GF-D8 (cell line): ENCODE measurements at places on chromosomes 16 and 17.

GRCh38 chr17:83191388-83192160, 112.2 kb downstream of the METRNL start:
- no peak for DNase-seq

GRCh38 chr16:82108774-82109173, 61.2 kb downstream of the MPHOSPH6 start:
- no peak for DNase-seq

GRCh38 chr17:63361182-63361581, 84.9 kb downstream of the CYB561 start:
- DNase-seq: no peak

DNA sequence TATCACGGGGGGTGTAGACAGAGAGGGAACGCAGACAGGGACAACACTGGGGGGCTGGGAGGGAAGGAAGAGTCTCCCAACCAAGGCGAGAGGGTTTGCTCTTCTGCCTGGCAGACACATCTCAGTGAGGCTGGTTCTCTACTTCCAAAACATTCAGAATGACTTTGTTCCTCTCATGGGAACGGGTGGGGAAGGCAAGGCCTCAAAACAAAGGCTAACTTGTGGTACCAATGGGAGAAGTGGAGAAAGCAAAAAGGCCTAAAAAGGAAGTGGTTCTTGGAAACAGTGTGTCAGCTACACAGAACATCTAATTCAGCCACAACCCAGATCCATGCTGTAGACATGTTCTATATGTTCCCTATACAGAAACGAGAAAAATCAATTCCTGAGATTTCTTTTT, 7.5 kb downstream of the FLOT2 start:
- no peak for DNase-seq

DNA sequence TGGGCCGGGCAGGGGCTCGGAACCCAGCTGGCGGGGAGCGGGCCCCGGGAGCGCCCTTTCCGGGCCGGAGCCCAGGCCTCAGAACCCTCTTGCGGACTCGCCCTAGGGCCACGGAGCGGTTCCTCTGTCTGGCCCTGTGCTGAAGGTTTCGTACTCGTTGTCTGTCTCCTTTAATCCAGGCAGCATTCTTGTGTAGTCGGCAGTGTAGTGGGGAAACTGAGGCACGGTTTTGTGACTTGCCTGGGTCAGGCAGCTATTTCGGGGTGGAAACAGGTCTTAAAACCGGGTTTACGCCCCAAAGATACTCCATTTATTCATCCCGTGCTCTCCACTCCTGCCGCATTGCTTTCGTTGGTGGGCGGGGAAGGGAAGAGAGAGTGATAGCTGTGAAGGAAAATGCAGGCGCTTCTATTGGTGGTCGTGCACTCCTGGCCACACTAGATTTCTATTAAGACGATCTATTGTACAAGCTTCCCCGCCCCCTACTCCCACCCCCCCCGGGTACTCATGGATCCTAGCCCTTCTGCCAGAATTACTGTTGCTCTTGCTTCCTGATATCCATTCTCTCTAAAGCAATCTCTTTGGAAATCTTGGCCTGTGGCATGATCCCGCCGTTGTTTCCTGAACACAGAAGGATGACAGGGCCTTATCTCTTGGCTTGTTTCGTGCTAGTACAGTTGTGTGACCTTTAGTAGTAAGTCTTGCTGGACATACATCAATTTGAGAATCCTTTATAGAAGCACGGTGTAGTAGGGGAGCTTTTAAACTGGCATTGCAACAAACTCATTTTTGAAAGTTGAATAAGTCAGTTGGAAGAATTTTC, 751 bp downstream of the DCAF7 start:
- DNase-seq: no peak

DNA sequence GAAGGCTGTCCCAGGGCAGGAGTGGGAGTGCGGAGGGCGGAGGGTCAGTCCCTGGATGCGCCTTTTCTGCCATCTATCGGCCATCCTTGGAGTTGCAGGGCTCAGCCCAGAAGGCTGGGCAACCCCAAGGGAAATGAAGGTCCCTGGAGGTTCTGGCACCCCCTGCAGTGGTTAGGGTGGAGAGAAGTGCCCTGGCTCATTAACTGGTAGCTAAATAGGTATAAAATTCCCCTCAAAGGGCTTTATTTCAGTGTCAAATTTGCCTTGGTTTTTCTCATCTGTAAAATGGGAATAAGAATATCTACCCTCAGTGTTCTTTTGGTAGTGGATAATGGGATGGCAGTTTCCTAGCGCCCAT, 22.4 kb downstream of the C17orf75 start:
- DNase-seq: no peak

- DNase-seq: no peak
Measured at GRCh38 chr17:6126768-6127167, 56.6 kb downstream of the WSCD1 start.

DNA sequence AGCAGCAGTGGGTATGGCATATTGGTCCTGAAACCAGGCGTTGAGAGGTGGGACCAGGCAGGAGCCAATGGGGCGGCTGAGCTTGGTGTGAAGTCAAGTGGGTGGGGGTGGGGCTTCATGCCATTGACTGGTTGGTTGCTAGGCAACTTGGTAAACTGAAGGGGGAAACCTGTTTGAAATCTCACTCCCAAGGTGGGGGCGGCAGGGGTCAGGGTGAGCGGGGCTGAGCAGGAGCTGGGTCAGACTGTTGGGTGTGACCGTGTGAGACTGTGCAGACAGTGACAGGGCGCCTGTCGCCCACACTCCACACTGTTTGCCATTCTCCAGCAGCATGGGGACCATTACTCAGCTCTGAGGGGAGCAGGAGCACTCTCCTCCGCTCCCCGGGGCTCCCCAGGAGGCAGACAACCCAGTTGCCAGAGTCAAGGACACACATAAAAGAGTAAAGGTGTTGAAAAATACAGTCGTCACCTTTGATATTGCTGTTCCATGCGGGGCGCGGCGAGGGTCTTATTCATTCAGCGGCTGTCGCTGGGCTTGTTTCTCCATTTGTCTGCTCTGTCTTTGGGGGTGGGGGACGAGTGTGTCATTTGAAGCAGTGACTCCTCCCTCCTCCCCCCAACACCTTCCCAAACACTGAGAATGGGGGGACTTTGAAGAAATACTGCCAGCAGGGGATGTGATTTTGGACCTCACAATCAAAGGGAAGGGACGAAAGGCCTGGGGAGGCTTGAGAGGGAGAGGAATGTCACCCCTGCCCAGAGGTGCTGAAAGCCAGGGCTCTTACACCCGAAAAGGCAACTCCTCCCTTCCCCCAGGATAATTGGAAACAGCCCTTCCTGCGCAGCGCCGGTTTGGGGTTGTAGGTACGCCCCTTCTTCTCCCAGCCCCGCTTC, 1.2 kb upstream of the EFNB3 start:
- DNase-seq: no peak

DNA sequence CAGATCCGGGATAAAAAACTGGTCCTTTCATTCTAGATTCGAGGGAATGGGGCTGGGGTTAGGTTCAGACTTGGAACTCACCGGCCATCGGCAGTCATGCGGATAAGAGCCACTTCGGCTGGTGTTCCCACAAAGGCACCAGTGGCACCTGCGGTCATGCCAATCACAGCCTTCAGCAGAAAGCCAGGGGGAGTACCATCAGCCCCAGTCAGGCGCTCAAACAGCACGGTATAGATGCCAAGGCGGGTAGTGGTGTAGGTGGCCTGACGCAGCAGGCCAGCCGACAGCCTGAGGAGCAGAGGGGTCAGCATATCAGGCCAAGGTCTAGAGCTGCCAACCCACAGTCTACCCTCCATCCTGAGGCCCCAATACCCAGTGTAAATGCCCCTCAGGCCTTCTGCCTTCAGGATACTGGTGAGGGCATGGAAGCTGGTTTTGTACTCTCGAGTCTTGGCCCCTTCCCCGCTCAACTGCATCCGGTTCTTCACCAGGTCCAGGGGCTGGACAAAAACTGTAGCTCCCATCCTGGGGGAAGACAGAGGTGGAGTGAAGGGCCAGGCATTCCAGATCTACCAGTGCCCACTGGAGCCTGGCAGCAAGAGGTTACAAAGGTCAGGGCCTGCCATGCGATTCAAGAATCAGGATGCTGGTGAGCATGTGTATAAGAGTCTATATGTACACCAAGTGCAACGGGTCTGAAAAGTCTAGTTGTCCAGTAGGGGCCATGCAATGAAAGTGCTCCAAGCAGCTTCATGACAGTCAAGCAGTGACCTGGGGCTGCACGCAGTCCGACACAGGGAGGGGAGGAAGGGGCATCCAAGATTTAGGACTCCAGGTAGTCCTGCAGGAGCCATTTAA, 929 bp downstream of the SLC25A11 start:
- no peak for DNase-seq

- DNase-seq: no peak
Measured at GRCh38 chr17:9226794-9227135, 205.5 kb downstream of the NTN1 start.

- DNase-seq: no peak
Measured at GRCh38 chr16:75632857-75633256, 9.8 kb upstream of the ADAT1 start.

GRCh38 chr17:33837281-33837680, 417.8 kb upstream of the CCL2 start:
- no peak for DNase-seq

DNA sequence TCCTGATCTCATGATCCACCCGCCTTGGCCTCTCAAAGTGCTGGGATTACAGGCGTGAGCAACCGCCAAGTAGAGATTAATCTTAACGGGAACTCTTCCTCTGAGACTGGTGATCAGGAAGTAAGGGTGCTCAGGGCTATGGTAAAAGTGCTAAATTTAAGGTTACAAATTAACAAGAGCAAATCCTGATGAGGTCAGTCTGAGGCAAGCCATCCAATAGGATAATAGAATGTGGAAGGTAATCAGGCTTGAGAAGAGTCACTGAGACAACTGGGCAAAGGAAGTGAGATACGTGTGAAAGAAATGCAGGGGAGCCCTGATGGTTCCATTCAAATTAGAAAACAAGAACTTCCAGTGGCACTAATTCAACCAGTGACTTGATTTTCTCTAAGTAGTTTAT, 69.1 kb downstream of the CACNG1 start:
- DNase-seq: no peak

- DNase-seq: peak; percentile 81
Measured at GRCh38 chr16:48535831-48536613, 74.0 kb downstream of the N4BP1 start.

DNA sequence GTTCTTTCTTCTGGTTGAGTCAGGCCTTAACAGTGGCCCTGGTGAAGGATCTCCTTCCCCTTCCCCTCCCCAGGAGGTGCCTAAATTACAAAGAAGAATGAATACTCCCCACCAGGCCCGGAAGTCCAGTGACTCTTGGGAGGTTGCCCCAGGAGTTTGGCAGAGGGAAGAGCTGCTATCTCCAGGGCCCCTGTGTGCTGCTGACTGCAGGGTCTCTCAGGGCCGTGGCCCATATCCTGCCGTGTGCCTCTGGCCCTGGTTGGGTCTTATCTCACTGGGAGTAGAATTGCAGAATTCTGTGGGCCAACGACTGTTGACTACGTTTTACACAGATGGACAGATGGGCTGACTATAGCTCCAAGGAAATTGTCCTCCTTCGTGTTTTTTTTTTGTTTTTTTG, 28.0 kb downstream of the AKAP1 start:
- peak; percentile 15 for DNase-seq

GRCh38 chr17:44093231-44093900, 22.8 kb downstream of the G6PC3 start:
- no peak for DNase-seq

DNA sequence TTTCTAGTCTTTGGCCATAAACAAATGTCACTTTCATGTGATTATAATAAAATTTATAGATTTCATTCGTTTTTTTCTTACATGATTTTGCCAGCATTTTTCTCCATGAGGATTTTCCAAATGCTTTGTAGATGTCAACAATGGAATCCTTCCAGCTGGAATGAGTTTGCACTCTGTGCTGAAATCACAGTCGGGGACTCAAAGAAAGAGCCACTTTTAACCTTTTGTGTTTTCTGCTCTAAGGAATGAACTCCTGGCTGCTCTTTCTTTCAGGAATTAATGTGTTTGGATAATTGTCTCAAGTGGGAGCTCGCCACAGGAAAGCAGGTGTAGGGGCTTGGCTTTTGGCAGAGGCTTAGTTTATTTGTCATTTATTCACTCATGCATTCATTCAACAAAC, 372.3 kb upstream of the SALL1 start:
- DNase-seq: no peak

- DNase-seq: no peak
Measured at GRCh38 chr16:48335961-48336360, 49.3 kb downstream of the SIAH1 start.

- DNase-seq: no peak
Measured at GRCh38 chr17:55054429-55054828, 85.9 kb downstream of the STXBP4 start.

DNA sequence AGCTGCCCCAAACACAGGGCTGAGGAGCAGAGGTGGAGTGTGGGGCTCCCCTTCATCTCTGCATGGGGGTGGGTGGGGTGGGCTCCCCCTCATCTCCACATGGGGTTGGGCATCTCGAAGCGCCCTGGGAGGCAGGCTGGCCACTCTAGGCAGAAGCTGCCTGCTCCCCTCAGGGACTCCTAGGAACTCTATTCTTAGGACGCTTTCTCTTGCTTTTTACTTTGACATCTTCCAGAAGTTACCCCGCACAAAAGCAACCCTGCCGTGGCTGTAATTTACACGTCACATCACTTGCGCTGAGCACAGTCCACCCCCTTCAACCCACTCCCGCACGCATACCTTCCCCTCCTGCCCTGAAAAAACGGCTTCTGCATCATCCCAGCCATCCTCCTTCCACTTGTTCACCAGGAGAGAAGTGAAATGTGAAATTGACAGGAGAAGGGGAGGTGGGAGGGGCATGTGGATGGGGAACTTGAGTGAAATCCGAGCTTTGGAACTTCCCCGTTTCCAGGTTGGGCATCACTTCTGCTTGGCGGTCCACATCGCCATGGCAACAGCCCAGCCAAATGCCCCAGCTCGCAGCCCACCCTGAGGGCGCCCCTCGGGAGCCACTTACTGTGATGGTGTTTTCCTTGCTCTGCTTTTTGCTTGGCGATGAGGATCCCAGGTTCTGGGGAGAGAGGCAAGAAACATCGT, 53.7 kb upstream of the RCVRN start:
- no peak for DNase-seq

DNA sequence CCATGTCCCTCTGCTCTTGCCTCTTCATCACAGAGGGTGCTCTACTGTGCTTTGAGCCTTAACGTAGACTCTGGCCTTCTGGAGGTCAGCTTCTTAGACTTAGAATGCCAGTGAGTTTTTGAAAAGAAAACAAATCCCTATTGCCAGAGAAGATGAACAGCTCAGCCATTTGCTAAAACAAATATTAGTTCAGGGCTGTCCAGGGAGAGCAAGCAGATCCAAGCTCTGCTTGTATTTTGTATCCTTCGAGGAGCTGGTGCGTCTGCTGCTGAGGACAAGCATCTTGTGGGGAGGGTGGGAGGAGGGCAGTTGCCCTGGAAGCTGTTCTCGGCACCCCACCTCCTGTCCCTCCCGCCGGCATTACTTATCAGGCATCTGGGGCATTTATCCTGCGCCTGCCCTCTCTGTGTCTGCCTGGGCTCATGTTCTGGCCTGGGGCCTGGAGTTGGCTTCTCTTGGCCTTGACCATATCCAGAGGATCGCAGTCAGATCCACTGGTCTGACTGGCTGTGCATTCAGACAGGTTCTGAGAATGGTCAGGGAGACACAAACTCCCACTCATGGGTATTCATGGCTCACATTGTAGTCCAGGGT, 173.1 kb upstream of the NLRP1 start:
- no peak for DNase-seq
